Cerebellum (tissue), 4 donors: ENCODE measurements at places on chromosomes 11 and 22. TPM values are rescaled to one million over a fixed set of nuclear protein-coding genes. Genes with fewer than 3 reads are reported as not detected.

The CREB3L1 gene
- total RNA-seq: 2.4 TPM

The B3GAT3 gene
- total RNA-seq: 12.8 TPM

The B4GALNT4 gene
- 59.2 TPM for total RNA-seq

The C11orf86 gene
- not detected for total RNA-seq

The TMA7B gene
- not detected for total RNA-seq

DNA sequence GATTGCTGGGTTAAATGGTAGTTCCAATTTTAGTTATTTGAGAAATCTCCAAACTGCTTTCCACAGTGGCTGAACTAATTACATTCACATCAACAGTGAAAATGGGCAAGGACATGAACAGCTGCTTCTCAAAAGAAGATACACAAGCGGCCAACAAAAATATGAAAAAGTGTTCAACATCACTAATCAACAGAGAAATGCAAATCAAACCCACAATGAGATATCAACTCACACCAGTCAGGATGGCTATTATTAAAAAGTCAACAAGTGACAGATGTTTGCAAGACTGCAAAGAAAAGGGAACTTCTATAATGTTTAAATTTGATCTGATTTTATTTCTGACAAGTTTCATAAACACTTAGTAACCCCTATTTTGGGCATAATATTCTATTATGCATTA is 537.5 kb downstream of the DLG2 start:
- DNase-seq: no peak

DNA sequence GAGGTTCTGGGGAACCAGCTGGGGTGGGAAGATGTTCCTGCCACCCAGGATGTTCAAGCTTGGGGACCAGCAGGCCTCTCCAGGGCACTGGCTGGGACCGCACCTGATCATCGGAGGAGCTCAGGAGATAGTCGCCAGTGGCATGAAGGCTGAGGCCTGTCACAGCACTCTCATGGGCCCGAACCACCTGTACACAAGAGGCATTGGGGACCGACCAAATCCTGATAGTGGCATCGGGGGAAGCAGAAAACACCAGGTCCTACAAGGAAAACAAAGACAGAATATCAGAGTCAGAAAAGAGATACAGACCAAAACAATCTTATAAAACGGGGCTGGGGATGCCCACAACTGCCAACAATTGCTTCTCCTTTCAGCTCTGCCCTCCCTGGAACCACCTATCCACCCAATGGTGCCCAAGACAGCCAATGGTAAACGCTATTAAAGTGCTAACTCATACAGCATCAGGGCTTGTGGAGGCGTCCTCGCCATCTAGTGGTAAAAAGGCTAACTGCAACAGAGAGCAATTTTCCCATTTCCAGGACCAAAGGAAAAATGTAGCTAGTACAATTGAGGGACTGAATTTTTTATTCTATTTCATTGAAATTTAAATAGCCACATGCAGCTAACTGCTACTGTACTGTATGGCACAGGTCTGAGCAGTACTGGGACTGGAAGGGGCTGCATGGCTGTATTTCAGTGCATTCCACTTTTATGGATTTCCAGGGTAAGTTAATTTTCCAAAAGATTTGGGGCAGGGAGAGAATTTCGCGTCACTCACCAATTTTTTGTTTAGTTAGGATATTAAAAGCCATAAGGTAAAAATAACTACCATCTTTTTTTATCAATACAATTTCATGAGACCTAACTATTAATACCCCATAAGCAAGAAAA is 7.1 kb downstream of the PRPF19 start:
- DNase-seq: peak; percentile 72

DNA sequence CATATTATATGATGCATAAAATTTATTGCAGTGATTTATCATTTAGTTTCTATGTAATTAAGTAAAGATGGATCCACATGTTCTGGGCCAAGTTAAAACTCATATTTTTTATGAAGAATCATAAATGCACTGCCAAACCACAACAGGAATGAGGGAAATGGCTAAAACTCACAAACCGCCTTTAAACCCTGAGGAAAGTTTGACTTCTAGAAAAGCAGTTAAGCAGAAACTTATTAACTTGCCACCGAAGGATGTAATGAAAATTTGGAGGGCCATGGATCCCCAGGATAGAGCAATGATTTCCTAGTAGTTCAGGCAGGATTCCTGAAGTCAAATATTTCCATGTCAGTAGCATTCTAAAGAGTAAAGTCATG is 218.3 kb upstream of the CTSC start:
- no peak for DNase-seq

DNA sequence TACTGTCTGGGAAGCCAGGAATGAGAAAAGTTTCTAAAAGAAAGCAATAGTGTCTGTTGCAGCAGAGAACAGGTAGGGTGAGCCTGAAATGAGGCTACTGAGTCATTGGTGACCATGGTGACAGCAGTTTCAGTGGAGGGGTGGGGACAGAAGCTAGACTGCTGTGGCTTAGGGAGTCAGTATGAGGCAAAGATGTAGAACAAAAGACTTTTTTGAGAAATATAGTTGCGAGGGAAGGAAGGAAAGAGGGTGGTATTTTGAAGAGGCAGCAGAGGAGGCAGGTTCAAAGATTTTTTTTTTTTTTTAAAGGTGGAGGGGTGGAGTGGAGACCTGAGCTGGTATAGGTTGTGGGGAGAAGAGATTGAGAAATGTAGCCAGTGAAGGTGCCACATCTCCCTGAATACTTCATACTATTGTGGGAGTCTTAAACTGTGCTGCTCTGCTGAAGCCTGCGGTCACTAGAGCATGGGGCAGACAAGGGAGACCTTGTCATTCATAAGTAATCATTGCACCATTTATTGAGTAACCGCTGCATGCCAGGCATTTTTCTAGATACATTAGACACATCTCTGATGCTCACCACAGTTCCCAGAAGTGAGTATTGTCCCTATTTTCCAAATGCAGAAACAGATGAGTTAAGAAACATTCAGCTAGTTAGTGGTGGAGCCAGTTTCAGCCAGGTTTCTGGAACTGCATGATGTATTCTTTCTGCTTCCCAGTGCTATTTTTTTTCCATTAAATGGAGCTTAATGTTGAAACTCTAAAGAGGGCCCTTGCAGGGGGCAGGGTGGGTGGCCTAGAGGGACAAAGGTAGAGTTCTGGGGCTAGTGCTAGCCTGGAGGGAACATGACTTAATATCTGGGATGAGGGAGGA is 49.9 kb downstream of the STIM1 start:
- DNase-seq: no peak
